ENCODE measurements at places on chromosomes 2 and 18.

DNA sequence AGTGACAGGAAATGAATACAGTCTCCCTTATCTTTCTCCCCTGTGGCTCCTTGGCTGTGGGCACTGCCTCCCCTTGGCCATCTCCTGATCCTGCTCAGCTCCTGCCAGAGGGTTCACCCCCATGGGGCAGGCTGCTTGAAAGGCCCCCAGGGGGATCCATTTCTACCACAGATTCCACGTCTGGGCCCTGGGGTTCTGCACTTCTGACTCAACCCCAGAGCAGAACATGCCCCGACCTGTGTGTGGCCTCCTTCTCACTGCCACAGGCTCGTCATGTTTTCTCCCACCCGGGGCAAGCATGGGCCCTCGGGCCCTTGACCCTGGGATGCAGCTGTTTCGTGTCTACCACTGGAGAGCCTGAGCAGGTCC lies 122.2 kb downstream of the ACKR3 start:
- DNase-seq = peak; percentile 13

DNA sequence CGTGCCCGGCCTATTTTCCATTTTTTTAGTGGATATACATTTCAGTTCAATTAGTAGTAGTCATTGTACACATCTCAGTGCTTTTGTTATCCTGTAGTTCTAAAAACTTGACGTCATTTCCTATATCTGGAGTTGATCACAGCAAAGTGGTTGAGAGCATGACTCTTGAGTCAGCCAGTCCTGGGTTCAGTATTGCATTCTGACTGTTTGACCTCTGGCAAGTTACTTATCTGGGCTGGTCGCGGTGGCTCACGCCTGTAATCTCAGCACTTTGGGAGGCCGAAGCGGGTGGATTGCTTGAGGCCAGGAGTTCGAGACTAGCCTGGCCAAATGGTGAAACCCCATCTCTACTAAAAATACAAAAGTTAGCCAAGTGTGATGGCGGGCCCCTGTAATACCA lies 50.4 kb upstream of the PPM1B start:
- no peak for DNase-seq

GRCh38 chr18:21267400-21267799 lies 25.4 kb downstream of the GREB1L start:
- DNase-seq = no peak

- DNase-seq = no peak
Measured at GRCh38 chr2:62334009-62334408, 138.1 kb downstream of the B3GNT2 start.

GRCh38 chr2:234852941-234853340 lies 98.9 kb upstream of the SH3BP4 start:
- no peak for DNase-seq

- peak; percentile 22 for DNase-seq
Measured at GRCh38 chr2:172113617-172114016, 10.9 kb upstream of the DLX2 start.

All from activated effector memory CD4-positive, alpha-beta T cell treated with anti-CD3 and anti-CD28 coated beads, Interleukin-2, amount 50 U/mL, for 16 hours (primary cell).